ENCODE measurements at places on chromosomes 5 and 9. TPM values are rescaled to one million over a fixed set of nuclear protein-coding genes. Genes with fewer than 3 reads are reported as not detected.
A peak's percentile ranks its signal among the peaks of the same experiment; 100 is the strongest.

Gene SLC22A4
- 0.78 TPM for total RNA-seq

Gene CAMK4
- total RNA-seq = 7.3 TPM

Gene OTP
- total RNA-seq = not detected

Gene PRSS3
- total RNA-seq = 2.5 TPM

Gene NEUROG1
- total RNA-seq = not detected

Gene FOXD4
- 0.31 TPM for total RNA-seq

Gene GPR151
- not detected for total RNA-seq

DNA sequence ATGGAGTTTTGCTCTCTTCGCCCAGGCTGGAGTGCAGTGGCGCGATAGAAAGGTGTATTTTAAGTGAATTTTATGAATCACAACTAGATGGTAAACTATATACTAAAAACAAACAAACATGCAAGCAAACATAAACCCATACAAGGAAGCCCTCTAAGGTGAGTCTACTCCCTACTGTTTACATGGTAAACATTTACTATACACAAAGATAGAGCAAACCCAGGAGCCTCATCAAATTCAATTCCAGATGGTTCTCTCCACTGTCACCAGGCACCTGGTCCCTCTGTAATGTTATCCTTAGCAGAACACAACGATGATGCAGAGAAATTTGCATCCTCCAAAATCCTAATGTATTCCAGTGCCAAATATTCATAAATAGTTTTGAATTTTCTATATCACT is 17.9 kb downstream of the ANKH start:
- DNase-seq = no peak

DNA sequence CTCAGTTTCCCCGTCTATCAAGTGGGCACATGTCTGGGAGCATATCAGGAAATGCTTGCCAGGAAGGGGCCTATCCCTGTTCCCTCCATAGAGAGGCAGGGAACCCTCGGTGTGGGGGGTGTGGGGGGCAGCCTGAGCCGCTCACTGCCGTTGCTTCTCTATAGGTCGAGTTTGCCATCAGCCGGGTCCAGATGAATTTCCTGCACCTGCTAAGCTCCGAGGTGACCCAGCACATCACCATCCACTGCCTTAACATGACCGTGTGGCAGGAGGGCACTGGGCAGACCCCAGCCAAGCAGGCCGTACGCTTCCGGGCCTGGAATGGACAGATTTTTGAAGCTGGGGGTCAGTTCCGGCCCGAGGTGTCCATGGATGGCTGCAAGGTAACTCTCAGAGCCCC is 13.8 kb upstream of the ORM1 start:
- no peak for DNase-seq

GRCh38 chr9:6428940-6429889 is 16.2 kb downstream of the UHRF2 start:
- DNase-seq = no peak

- DNase-seq = no peak
Observed at GRCh38 chr5:154830219-154830595, 20.2 kb downstream of the FAXDC2 start.

DNA sequence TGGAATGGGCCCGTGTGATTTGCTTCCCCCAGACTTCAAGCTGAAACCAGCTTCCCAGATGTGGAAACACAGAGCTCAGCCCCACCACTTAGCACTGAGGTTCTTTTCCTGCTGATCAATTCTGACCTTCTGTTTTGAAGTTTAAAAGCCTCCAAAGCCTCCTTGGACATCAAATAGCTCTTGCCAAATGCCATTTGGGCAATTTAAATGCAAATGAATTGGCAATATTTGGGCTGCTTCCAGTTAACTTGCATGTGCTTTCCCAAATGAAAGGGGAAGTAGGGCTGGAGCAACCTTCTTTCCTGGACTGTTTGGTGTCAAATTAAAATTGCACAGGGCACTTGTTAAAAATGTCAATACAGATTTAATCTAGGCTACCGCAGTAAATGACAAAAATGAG is 710.5 kb downstream of the TLR4 start:
- peak; percentile 8 for DNase-seq

GRCh38 chr5:78328585-78329173 is 31.7 kb upstream of the SCAMP1 start:
- DNase-seq = no peak

DNA sequence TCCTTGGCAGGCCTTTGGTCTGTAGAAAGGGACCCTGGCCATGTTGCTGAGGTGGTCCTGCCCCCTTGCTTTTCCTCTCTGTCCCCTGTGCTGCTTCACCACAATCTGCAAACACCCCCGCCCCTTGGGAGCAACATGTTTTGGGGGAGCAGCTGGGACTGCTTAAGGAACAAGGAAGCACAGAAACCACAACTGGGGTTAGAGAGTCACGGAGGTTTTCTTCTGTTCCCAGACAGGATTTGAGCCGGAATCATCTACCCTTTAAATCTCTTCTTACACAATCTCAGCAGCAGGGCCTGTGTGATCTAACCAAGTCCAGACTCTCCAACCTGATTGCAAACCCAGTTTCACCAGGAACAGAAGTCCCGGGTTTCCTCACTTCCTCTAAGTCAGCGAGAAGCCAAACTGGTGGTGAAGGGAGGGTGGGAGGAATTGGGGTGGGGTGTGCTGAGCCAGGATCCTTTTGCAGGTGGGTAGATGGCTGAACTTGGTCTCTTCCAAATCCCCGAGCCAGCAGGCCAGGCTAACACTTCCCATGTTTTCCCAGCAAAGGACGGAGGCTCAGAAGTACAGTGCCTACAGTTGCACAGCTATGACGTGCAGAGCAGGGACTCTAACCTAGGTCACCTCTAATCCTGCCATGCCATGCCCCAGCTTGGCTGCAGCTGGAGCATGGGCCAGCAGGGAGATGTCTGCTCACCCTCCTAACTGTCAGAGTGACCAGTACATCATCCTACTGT is 25.0 kb downstream of the SH3PXD2B start:
- no peak for DNase-seq

DNA sequence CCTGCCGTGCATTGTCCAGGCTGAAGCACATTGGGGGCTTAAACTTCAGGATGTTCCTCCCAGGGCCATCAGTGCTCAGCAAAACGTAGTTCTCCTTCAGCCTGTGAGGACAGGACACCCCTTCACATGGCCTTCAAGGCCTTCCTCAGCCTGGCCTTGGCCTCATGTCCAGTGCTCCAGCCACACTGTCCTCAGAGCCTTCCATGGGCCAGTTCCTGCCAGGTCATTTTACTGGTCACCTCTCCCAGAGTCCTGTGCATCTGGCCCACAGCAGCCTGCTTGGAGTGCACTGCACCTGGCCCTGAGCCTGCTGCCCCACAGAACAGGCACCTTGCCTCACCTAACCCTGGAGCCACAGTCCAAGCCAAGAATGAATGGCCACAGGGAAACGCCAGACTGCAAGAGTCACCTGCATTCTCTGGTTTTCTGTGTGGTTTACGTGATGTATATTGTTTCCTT is 8.7 kb downstream of the HNRNPAB start:
- no peak for DNase-seq

DNA sequence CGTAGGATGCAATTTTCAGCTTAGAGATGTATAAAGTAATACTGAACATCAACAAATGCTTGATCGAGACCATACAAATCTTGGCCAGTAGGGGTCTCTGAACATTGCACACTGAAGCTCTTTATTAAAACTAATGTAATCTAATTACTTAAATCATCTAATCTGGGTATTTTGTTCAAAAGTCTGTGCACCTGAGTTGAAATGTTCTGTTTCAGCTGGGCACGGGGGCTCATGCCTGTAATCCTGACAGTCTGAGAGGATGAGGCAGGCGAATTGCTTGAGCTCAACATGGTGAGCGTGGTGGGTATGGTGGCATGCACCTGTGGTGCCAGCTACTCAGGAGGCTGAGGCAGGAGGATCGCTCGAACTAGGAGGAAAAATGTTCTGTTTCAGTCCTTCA is 41.0 kb downstream of the ESM1 start:
- DNase-seq = peak; percentile 50

DNA sequence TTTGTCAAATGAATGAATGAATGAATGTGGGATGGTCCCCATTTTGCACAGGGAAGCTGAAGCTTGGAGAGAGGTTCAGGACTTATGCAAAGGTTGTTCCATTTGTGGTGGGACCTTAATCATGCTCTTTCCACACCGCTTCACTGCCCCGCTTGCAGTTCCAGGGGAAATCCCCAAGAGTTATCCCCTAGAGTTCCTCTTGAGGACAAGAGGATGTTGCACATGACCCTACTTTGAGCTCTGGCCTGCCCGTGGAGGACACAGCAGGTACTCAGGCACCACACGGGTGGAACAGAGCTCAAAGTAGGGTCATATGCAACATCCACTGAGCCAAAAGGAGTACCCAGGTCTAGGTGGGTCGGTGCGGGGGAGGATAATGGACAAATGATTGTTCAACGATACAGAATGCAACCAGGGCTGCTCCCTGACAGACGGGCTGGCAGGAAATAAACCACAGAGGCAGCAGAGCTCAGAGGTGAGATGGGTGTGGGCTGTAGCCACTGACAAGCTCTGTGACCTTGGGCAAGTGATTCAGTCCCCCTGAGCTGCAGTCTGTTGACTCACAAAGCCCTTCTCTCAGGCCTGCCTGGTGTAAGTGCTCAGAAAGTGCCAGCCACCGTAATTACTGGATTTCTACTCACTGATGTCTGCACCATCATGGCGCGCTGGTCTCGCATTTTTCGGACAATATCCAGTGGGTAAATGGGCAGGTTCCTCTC is 60.3 kb upstream of the EPB41L4B start:
- no peak for DNase-seq

DNA sequence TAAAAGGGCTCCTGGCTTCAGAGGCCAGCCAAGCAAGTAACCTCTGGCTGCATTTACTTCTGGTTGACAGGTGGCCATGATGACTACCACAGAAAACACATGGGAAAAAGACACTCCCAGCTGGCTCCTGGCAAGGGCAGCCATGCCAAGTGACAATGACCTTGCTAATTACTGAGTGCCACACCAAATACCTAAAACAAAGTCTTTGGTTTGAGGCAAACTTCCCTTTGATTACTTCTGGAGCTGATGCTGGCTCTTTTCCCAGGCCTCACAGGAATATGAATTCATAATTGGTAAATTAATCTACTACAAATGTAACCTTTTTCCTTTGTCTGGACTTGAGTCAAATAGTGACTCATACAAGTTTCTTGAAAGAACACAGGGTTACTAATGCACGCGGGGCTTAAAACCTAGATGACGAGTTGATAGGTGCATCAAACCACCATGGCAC is 61.0 kb downstream of the LPAR1 start:
- DNase-seq = no peak

DNA sequence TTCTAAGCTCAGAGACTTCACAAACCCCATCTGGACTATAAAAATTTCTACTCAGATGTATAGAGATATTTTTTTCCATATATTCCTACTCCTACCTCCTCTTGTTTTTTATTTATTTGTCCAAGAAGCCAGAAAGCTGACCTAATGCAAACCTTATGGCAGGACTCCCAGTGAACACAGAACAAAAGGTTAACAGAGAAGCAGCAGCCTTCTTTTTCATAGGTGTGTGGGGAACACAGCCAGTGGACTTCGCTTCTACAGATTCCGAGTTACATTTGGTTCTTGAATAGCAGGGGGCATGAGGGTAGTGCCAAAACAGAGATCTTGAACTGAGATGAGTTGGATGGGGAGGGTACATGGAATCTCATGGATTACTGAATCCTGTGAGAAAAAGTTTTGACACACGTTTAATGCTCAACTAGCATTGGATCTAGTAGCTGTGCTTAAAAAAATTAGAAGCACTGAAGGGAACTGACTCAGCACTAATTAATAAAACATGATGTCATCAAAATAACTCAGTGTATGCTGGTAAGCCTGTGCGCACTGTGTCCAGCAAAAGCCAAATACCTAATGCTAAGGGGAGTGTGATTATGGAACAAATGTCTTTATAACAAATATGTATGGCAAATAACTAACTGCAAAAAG is 240.1 kb downstream of the GABRB2 start:
- no peak for DNase-seq

- peak; percentile 74 for DNase-seq
Observed at GRCh38 chr9:2017331-2018161, 2.4 kb downstream of the SMARCA2 start.

DNA sequence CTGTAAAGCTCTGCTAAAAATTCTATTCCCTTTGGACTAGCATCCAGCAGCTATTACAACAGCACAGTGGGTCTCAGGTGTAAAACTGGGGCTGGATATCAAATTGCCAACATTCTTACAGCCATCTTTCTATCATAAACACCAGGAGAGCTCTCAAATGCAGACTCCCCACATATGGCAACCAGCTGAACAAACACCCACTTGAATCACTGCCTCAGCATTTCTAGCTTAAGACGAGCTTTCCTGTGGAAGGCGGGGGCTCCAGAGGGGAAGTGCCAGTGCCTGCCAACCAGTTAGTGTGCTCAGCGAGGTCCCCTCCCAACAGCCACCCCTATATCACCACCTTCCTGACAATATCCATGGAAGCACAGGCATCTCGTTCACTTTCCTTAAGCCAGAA is 62.2 kb downstream of the IPPK start:
- no peak for DNase-seq

DNA sequence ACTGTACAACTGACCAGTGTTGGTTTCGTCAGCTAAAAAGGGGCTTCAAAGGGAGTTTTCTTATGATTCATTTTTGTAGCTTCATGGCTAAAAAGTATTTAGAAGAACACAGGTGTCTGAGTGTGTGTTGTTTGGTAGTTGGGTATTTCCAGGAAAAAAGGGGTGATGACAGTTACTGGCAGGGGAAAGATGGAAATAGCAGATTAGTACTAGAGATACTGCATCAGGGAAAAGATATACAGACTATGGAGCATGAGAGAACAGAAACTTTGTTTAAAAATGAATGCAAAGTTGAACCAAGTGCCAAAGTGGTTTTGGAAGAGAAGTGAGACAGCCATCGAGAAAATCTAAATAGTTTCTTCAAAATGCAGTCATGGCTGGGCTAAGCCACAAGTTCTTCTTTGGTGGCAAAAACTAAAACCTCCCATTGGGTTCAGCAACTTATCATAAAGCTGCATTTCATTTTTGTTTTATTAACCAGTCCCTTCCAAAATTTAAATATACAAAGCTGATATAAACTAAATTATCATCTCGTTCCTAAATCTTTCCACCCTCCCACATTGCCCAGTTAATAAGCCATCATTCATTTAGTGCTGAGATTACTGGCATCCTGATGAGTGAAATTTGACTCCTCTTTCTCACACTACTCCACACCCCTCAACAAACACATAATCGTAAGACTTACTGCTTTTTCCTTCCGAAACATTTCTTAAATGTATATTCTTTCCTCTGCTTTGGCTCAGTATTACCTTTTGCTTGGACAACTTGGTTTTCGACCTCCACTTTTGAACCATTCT is 33.5 kb downstream of the ELL2 start:
- DNase-seq = no peak

GRCh38 chr5:170617533-170618490 is 114.0 kb downstream of the KCNIP1 start:
- DNase-seq = no peak

- DNase-seq = no peak
Observed at GRCh38 chr5:124054564-124054963, 542.6 kb downstream of the CSNK1G3 start.

- DNase-seq = no peak
Observed at GRCh38 chr9:16262477-16263261, 607.8 kb downstream of the BNC2 start.

- DNase-seq = no peak
Observed at GRCh38 chr5:35035271-35035670, 12.5 kb downstream of the AGXT2 start.

Data from GM23338 (cell line).